ENCODE measurements at places on chromosomes 5 and 9.

DNA sequence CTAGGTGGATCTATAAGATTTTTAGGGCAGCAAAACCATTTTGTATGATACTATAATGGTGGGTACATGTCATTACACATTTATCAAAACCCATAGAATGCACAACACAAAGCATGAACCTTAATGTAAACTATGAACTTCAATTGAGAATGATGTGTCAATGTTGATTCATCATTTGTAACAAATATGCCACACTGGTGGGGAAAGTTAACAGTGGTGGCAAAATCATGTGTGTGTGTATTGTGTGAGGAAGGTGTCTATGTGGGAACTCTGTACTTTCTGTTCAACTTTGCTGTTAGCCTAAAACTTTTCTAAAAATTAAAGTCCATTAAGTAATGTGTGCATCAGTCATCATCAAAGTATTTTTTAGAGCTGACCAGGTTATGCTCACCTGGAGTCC is 38.9 kb downstream of the HAVCR1 start:
- no peak for DNase-seq

DNA sequence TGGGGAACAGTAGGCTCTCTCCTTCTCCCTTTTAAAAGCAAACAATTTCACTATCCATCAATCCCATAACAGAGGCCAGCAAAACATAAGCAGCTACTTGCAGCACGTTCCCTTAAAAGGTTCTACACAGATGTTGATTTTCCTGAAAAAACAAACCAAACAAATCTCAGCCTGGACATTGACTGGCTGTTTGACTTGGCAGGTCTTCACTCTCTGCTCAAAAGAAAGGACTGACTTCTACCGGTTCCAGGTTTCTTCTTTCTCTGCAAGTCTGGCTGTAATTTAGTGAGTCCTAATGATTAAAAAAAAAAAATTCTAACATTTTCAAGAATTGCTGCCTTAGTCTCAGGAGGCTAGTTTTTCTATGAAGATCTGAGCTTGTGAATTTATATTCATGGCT is 203.1 kb upstream of the EFNA5 start:
- no peak for DNase-seq

DNA sequence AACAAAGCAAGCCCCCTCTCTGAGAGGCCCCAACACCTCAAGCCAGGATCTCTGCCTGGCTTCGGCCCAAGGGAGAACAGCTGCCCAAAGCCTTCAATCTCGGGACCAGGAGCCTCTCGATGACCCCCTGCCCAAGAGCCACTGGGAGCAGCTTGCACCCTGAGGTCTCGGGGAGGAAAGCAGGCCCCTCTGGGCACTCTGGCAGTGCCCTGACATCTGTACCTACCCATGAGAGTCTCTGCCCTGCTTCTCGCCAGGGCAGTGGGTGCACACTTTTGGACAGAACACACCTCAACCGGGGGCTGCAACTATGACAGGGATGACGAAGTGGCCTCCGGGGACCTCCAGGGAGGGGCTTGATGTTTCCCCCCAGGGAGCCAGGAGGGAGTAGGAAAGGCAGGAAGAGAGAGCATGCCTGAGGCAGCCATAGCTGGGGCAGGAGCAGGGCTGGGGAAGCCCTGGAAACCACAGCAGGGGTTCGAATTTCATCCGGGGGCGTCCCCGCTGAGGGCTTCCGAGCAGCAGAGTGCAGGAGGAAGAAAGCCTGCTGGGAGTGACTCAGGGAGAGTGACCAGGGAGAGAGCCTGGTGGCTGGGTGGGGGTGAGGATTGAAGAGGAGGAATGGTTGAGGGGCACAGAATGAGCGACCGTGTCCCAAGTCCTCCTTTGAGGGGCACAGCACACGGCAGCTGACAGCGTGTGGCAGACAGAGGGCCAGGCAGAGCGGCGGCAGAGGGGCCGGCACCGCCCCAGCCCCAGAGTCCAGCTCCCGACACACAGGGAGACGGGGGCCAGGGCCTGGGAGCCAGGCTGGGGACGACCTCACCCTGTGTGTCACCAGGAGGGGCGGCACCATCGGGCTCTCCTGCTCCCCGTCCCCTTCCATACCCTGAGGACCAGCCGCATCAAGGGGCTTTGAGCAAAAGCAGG is 1.8 kb downstream of the LPCAT1 start:
- peak; percentile 36 for DNase-seq

- no peak for DNase-seq
Observed at GRCh38 chr9:71676460-71676859, 91.9 kb downstream of the CEMIP2 start.

DNA sequence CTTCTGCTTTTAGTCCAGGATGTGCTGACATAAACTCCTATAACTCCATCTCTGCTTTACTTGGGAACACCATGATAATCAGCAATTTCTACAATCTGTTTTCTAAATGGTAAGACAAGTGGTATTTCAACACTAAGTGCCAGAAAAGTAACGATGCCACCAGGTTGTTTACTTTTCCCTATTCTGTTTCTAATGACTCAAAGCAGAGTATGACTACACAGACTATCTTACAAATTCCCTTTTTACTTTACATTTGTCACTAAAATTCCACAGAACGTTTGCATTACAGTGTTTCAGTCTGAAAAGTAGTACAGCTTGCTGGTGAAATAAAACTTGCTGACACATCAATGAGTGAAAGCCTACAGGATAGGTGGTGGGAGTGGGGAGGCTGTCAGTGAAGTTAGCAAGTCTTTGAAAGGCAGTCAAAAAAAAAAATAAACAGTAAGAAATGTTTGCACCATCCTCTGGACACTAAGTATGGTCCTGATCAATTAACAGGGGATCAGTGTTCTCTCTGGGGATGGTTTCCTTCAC is 186.5 kb downstream of the LURAP1L start:
- no peak for DNase-seq

GRCh38 chr9:126638571-126639132 is 24.9 kb downstream of the LMX1B start:
- peak; percentile 35 for DNase-seq

- DNase-seq: peak; percentile 85
Observed at GRCh38 chr5:104355350-104355749, 792.8 kb upstream of the NUDT12 start.

DNA sequence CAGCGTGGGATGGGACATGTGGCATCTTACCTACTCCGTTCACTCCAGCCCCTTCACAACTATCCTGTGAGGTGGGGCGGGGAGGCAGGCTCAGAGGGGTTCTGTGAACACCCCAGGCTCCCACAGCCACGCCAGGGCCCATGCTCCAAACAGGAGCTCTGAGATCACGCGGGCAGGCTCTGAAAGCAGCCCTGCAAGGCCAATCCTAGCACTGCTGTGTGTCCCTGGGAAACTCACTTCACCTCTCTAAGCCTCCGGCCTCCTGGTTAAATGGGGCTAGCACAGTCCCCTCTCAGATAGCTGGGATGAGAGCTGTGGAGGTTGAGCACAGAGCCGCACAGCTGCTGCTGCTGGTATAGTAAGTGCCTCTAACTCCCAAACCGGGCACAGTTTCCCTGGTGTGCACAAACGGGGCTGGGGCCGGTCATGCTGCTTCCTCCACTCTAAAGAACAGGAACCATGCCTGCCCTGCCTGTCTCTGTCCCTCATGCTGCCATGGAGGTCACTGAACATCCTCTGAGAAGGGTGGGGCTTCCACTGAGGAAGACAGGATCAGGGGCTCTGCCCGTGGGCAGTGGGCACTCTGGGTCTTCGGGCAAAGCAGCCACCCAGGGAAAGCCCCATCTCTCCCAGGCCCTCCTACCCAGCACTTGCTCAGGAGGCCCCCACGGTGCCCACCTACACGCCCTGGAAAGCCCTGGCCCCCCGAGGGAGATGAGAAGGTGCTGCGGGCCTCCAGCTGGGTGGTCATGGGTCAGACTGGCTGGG is 13.0 kb upstream of the ASS1 start:
- DNase-seq: no peak

DNA sequence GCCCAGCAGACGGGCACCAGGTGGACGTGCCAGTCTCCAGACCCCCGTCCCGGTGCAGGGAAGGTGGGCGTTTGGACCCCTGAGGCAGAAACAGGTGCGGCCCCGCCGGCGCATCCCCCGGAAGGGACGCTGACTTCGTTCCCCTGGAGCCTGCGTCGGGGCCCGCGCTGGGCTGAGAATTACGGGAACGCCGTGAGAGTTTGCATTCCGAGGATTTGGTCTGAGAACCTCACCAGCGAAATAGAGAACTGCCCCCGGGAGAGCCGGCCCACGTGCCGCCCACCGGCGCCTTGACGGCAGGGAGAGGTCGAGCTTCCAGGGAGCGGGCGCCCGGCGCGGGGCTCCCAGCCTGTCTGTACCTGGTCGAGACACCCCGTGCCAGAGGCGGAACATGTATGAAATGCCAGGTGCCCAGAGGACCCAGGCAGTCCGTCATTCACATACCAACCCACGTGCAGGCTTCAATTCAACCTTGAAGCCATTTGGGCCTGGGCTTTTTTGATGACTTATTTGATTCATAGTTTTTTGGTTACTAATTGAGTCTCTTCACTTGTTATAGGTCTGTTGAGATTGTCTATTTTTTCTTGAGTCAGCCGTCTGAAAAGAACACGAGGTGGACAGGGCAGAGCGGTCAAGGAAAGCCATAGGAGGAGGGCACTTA is 877 bp upstream of the CAMSAP1 start:
- no peak for DNase-seq

DNA sequence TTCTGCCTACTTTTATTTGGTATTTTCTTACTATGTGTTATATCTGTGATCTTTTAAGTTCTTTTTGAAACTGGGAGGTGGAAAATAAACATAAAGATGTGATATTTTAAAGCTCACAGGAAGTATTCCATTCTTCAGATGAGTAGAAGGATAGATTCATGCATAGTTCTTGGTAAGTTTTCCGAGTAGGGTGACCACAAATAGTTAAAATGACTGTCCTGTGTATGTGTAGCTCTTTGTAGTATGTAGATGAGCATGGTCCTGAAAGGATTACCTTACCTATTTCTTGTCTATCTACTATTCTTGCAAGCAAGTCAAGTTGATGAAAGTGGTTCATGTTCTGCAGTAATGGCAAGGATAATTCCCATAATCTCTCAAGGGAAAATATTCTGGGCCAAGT is 47.7 kb downstream of the SRFBP1 start:
- no peak for DNase-seq

DNA sequence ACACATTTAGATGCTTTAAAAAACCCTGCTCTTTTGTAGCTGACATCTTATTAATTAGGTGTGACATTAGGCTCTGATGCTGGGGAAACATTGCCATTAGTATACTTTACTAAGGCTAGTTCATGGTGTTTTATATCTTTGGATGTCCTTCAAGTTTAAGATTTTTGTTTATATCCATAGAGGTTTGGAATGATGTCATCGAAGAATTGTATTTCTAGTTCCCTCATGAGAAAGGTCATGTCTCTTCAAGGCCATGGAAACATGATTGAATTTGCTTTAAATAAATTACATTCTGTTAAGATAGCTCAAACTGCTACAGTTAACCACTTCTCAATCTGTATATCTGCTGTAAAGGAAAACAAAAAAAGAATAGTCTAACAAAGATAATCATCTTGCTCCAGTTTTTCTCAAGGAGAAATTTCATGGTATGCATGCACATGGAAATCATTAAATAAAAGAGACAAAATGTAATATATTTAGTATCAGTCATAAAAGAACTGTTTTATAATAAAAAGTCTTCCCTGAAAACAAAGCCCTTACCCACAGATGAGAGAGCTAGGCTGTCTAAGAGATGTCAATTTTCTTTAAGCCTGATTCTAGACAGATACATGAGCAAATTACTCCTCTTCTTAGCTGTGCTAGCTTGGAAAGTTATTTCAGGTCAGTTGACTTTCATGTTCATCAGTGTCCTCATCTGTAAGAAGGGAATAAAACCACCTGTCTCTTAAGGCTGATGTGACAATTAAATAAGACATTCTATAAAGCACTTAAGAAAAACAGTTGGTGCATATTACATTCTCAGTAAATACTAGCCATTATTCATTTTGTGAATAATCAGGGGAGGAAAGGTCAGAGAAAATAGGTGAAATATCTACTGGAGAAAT is 25.0 kb upstream of the STARD4 start:
- no peak for DNase-seq

GRCh38 chr9:9124616-9125015 is 1325.0 kb upstream of the DMAC1 start:
- DNase-seq: no peak

DNA sequence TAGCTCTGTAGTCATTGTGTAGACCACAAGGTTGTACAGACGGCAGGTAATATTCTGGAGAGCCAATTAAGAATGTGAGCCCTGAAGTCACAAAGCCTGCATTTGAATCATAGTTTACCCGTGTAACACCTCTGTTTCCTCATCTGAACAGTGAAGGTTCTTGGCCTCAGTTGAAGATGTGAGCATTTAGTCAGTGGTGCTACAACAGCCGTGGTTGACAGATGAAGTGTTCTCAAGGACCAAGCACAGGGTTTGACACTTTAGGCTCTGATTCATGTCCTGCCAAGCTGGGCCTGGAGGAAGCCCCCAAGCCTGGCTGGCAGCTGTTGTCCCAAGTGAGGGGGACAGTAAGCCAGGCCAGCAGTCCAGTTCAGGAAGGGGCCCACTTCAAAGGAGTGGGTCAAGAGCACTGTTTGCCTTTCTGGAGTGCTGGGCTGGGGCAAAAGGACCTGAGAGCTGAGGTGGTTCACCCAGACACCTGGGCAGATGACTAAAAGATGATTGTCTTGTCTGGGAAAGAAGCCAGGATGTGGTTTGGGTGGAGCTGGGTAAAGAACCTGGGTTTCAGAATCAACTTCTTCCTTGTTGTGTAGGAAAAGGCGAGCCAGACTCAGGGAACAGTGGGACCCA is 20.7 kb downstream of the FAXDC2 start:
- peak; percentile 73 for DNase-seq

DNA sequence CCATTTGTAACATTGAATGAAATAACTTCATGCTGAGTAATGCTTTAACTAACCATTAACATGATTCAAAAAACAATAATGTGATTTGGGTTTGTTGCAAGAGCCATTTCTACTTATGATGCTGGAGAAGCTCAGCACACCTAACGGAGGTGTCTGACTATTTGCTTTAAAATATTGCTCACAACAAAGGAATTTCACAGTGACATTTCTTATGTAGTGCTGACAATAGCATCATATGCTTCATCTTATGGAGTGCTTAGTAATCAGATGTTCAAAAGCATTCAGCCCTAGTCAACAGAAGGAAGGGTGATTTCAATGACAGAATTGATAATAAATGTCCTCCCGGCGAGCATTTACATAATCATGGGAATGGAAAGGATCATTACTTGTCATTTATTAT is 1003.3 kb upstream of the COX7C start:
- no peak for DNase-seq

- DNase-seq: no peak
Observed at GRCh38 chr5:112555691-112556090, 136.6 kb upstream of the EPB41L4A start.

DNA sequence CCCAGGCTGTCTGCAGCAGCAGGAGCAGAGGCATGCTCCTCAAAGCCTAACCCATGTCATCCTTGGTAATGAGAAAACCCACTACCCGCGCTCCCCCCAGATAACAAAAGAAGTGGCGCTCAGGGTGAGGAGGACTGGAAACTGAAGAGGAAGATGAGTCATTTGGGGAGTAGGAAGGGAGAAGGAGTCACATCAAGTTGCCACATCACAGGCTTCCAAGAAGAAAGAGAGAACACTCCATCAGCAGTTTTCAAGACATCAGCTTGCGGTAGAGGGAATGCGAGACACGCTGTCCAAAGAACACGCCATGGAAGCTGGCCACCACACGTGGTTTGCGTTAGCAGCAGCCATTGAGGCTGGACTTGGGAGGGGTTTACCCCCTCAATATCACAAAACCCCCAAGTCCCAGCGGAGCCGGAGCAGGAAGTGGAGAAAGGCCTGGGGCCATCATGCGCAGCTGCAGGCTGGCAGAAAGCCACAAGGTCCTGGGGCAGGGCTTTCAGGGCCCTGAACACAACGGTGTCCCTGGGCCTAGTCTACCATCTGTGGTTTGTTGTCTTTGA is 41.5 kb downstream of the SH3PXD2B start:
- no peak for DNase-seq

GRCh38 chr9:132982458-132982857 is 4.0 kb downstream of the GFI1B start:
- no peak for DNase-seq
